Activated CD8-positive, alpha-beta memory T cell treated with anti-CD3 and anti-CD28 coated beads, Interleukin-2, amount 10 ng/mL, durations not matched to agents 7 days and 5 days (primary cell): ENCODE measurements at places on chromosomes 1 and 21. TPM values are rescaled to one million over a fixed set of nuclear protein-coding genes. Genes with fewer than 3 reads are reported as not detected.

Gene FABP3
- total RNA-seq, result not detected

Gene TXNDC12
- 37.5 TPM for total RNA-seq

Gene SLC44A5
- 0.23 TPM for total RNA-seq

DNA sequence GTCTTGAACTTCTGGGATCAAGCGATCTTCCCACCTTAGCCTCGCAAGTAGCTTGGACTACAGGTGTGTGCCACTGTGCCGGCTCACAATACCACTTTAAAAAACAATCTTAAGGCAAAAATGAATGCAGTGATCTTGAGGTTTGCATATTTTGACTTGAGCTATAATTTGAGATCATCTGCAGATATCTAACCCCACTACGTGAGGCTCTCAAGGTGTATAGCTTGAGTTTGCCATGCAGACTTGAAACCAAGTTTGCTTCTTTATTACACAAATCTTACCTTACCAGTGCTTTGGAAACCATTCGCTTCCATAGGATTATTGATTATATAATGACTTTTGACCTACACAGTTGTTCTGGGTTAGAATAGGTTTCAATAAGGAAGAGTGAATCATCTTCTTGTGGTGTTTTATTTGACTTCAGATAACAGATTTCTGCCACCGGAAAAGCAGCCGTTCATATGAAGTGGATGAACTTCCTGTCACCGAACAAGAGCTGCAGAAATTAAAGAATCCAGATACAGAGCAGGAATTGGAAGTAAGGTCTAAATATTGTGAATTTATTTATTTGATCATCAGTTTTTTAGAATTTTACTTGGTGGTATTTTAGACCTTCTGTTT is 155.1 kb downstream of the VPS13D start:
- peak; percentile 52 for DNase-seq
- no peak overlapping the region for H3K27ac ChIP-seq
- H3K36me3 ChIP-seq, result peaks cover 75% of the 10 kb centered on the region
- H3K4me1 ChIP-seq, result peaks cover 32% of the 10 kb centered on the region
- H3K4me3 ChIP-seq, result no peak overlapping the region
- H3K27me3 ChIP-seq, result no peaks in the 10 kb centered on the region

Gene TEKT2
- total RNA-seq, result not detected

Gene PAQR6
- 5.0 TPM for total RNA-seq

DNA sequence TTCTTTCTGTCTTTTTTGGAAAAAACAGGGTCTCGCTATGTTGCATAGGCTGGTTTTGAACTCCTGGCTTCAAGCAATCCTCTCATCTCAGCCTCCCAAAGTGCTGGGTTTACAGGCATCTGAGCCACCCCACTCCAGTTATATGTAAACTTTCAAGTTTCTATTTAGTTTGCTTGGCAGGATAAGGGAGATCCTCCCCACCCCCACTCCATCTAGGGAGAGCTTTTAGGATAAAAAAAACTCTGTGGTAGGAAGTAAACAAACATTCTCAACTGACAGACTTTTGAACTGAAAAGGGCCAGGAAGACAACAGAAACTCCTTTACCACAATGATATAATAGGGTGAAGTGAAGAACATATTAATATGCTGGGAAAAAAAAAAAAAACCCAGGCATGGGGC is 41.0 kb upstream of the ZNF326 start:
- H3K4me3 ChIP-seq, result no peak overlapping the region
- no peak for DNase-seq
- H3K4me1 ChIP-seq, result peaks cover 24% of the 10 kb centered on the region
- no peaks in the 10 kb centered on the region for H3K36me3 ChIP-seq
- no peak overlapping the region for H3K27ac ChIP-seq

GRCh38 chr1:183124259-183124658 is 61.8 kb upstream of the LAMC2 start:
- no peaks in the 10 kb centered on the region for H3K36me3 ChIP-seq
- H3K4me3 ChIP-seq, result no peak overlapping the region
- no peak for DNase-seq
- peaks cover 9% of the 10 kb centered on the region for H3K27me3 ChIP-seq

- DNase-seq, result no peak
- no peak overlapping the region for H3K4me3 ChIP-seq
- peaks cover 2% of the 10 kb centered on the region for H3K36me3 ChIP-seq
These were observed 712 bp downstream of the TEKT2 start for GRCh38 chr1:36084497-36085115.

Gene KPRP
- not detected for total RNA-seq

Gene SLAMF6
- 28.8 TPM for total RNA-seq

Gene REN
- total RNA-seq, result not detected

DNA sequence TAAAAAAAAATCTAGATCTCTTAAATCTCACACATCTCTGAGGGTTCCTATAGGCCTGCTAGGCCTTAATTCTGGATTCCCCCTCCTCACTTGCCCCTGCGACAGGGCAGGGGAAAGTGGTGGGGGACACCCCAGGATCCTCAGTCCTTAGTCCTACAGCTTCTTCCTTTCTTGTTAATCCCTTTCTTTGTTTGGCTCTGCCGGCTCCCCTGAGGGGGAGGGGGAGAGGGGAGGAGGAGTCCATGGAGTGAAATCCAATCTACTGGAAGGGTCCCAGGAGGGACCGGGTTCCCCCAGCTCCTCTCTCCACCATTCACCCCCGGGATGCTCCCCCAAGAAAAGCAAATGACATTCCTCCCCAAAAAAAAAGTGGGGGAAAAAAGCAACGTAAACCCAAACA is 8.5 kb downstream of the MEX3A start:
- no peaks in the 10 kb centered on the region for H3K36me3 ChIP-seq
- H3K27ac ChIP-seq, result no peak overlapping the region
- no peak overlapping the region for H3K4me3 ChIP-seq
- H3K4me1 ChIP-seq, result no peaks in the 10 kb centered on the region

DNA sequence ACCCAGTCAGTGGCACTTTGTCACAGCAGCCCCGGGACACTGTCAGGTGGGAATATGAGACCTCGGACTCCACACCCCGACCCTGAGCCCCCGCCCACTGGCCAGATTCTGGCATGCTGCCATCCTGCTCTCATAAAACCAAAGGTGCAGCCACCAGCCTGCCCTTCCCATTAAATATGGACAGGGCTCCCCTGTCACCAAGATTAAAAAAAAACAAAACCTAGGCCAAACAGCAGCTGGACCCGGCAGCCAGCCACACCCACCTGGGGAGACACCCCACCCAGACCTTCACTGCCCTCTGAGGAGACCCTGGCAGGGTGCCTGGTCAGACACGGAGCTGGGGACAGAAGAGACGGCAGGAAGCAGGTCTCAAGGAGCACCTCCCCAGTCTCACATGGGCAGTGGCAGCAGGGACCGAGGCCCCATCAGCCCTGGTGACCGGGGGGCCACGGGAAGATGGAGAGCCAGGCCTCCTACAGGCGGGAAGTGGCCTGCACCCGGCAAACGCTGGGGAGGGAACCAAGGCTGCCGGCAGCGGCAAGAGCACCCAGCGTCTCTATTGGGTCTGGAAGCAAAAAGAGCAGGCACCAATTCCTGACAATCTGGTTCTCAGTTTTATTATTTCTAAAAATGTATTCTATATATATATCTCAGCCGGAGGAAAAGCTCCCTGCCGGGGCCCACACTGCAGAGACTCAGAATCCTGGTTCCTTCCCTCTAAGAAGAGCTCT is 61.9 kb downstream of the ACOT7 start:
- H3K27ac ChIP-seq, result no peak overlapping the region
- H3K27me3 ChIP-seq, result no peaks in the 10 kb centered on the region
- DNase-seq, result no peak
- no peaks in the 10 kb centered on the region for H3K4me1 ChIP-seq

GRCh38 chr1:10291705-10292104 is 81.3 kb downstream of the KIF1B start:
- H3K4me1 ChIP-seq, result no peaks in the 10 kb centered on the region
- no peaks in the 10 kb centered on the region for H3K27me3 ChIP-seq
- DNase-seq, result no peak
- H3K36me3 ChIP-seq, result peaks cover 16% of the 10 kb centered on the region
- H3K27ac ChIP-seq, result no peak overlapping the region

DNA sequence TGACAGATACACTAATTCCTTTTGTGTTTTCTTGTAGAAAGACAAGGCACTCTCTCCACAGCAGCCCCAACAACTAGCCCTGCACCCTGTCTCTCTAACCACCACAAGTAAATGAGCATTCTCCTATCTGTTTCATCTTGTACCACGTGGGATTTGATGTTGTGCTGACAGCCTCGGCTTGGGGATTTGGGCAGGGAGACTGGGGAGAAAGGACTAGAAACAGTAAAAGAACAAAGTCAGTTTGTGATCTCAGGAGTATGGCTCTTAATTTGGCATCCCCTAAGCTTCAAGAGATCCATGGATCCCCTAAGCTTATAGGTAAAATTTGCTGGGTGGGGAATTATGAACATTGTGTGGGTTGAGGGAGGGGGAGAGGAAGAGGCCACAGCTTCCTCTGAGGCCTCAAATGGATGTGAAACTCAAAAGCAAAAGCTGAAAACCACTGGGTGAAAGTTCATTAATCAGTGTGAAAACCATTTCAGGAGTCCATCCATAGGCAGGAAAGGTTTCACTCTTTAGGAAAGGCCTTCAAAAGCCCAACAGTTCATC is 3.1 kb downstream of the C1orf162 start:
- H3K4me1 ChIP-seq, result peaks cover 55% of the 10 kb centered on the region
- peak overlapping the region; percentile 78 for H3K27ac ChIP-seq
- DNase-seq, result peak; percentile 73
- H3K4me3 ChIP-seq, result peak overlapping the region; percentile 47
- H3K27me3 ChIP-seq, result peaks cover 28% of the 10 kb centered on the region
- peaks cover 16% of the 10 kb centered on the region for H3K36me3 ChIP-seq

GRCh38 chr1:53847980-53848379 is 9.9 kb upstream of the NDC1 start:
- no peak overlapping the region for H3K27ac ChIP-seq
- peaks cover 16% of the 10 kb centered on the region for H3K27me3 ChIP-seq
- no peaks in the 10 kb centered on the region for H3K4me1 ChIP-seq
- H3K36me3 ChIP-seq, result peaks cover 10% of the 10 kb centered on the region

Gene NBPF20
- total RNA-seq, result 0.12 TPM

- H3K36me3 ChIP-seq, result peaks cover 6% of the 10 kb centered on the region
- no peak overlapping the region for H3K4me3 ChIP-seq
- H3K4me1 ChIP-seq, result peaks cover 4% of the 10 kb centered on the region
- DNase-seq, result no peak
- H3K27ac ChIP-seq, result no peak overlapping the region
These were observed 4.4 kb downstream of the TMEM200B start for GRCh38 chr1:29119121-29119929.

DNA sequence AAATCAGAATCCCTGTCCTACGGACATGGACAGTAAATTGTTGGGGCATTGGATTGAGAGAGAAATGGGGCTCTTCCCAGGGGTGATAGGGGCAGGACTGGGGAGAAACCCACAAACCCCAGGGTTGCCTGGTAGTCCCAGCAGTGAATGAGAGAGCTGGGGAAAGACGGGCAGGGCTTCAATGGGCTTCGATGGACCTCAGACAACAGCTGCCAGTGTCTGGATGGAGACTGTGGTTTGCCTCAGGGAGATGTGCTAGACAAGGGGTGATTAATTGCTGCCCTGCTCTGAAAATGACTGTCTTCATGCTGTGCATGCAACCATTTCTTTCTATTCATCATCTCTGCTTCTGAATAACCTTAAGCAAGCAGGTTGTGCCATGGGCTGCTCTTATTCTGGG is 7.4 kb downstream of the GPR25 start:
- H3K27me3 ChIP-seq, result peaks cover 73% of the 10 kb centered on the region
- peaks cover 26% of the 10 kb centered on the region for H3K4me1 ChIP-seq
- H3K27ac ChIP-seq, result no peak overlapping the region
- peak; percentile 50 for DNase-seq
- H3K36me3 ChIP-seq, result no peaks in the 10 kb centered on the region

GRCh38 chr1:162351246-162351842 is 25.3 kb downstream of the SPATA46 start:
- H3K27me3 ChIP-seq, result peaks cover 11% of the 10 kb centered on the region
- no peaks in the 10 kb centered on the region for H3K4me1 ChIP-seq
- no peaks in the 10 kb centered on the region for H3K36me3 ChIP-seq
- H3K4me3 ChIP-seq, result no peak overlapping the region
- no peak for DNase-seq
- no peak overlapping the region for H3K27ac ChIP-seq

- H3K4me3 ChIP-seq, result no peak overlapping the region
- peaks cover 7% of the 10 kb centered on the region for H3K36me3 ChIP-seq
- H3K27me3 ChIP-seq, result peaks cover 2% of the 10 kb centered on the region
- peaks cover 4% of the 10 kb centered on the region for H3K4me1 ChIP-seq
These were observed 18.1 kb upstream of the ETS2 start for GRCh38 chr21:38787461-38788274.

- no peak overlapping the region for H3K27ac ChIP-seq
- DNase-seq, result no peak
- no peak overlapping the region for H3K4me3 ChIP-seq
- H3K4me1 ChIP-seq, result no peaks in the 10 kb centered on the region
- no peaks in the 10 kb centered on the region for H3K36me3 ChIP-seq
These were observed 785.8 kb upstream of the ADGRL4 start for GRCh38 chr1:79792219-79792930.

DNA sequence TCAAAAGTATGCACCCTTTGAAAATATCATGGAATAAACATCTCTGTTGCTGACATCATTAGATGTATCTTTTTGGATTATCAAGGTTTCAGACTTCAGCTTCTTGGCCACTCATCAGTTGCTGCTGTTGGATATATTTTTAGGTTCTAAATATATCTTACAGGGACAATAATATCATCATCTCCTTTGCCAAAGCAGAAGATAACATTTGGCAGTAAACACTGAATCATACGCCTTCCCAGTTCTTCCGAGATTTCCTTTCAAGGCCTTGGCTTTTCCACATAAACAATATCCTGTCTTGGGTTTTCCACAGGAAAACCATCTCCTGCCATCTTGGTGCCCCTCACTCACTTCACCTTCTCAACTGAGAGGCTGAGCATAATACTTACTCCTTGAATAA is 39.3 kb downstream of the RGS7 start:
- H3K27ac ChIP-seq, result no peak overlapping the region
- H3K36me3 ChIP-seq, result no peaks in the 10 kb centered on the region
- H3K4me3 ChIP-seq, result no peak overlapping the region

DNA sequence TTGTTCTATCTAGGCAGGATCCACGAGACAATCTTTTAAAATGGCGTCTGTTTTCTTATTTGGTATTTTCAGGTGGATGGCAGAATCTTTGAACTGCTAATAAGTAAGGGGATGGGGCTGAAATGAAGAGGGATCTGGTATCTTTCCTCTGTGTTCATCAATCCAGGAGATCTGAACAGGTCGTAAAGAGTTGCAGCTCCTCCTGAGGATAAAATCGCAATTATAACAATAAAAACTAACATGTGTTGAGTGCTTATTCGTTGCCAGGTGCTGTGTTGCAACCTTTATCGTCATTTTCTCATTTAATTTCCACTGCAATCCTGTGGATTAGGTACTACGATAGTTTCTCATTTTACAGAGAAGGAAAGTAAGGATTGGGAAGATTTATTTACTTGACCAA is 134.6 kb upstream of the DPYD start:
- H3K36me3 ChIP-seq, result no peaks in the 10 kb centered on the region
- H3K27me3 ChIP-seq, result peaks cover 83% of the 10 kb centered on the region
- H3K27ac ChIP-seq, result no peak overlapping the region
- peaks cover 16% of the 10 kb centered on the region for H3K4me1 ChIP-seq

DNA sequence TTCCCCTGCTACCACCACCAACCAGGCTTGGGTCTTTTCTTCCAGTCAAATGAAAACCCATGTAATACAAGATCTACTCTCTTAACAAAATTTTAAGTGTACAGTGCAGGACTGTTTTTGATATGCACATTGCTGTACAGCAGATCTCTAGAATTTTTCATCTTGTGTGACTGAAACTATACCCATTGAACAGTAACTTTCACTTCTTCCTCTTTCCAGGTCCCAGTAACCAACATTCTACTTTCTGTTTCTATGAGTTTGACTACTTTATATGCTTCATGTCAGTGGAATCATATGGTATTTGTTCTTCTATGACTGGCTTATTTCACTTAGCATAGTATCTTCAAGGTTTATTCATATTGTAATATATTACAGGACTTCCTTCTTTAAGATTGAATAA is 45.3 kb upstream of the PLPPR4 start:
- no peak for DNase-seq
- H3K27me3 ChIP-seq, result peaks cover 3% of the 10 kb centered on the region
- no peaks in the 10 kb centered on the region for H3K4me1 ChIP-seq

Gene NHLH2
- total RNA-seq, result not detected
